ENCODE measurements at places on chromosomes 1 and 21.

GRCh38 chr1:39646232-39647081, 7.0 kb upstream of the HEYL start:
- no peak for DNase-seq

DNA sequence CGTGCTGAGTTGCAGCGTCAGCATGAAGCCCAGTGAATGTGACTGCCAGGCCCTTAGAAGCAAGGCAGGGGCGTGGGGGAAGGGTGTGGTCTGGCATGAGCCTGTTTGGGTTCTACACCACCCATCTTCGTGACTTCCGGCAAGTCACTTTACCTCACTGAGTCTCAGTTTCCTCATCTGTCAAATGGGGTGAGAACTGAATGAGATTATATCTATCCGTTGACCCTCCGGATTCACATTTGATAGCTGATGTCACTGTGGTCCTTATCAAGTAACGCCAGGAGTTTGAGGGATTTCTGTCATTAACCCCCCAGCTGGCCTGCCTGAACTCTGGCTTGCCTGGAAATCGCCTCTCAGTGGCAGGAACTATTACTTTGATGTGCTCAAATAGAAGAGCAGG, 15.6 kb downstream of the MRPL37 start:
- no peak for DNase-seq

DNA sequence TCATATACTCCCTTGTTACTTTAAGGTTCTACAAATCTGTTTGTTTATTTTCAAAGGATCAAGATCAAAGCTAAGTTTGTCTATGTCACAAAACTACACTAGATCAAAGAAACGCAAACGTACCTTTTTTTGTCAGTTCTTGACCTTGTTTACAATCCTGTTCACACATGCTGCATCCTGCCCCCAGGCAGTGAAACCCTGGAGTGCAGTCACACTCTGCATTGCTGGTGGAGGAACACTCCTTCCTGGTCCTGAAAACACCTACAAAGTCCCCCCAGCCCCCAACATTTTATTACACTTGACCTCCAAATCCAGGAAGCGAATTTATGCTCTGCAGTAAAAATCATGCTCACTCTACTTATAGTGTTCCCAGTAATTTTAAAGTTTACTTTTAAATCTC, 2.6 kb downstream of the TNFRSF9 start:
- DNase-seq = peak; percentile 20

- no peak for DNase-seq
Observed at GRCh38 chr1:3238703-3239278, 169.8 kb downstream of the PRDM16 start.

- no peak for DNase-seq
Observed at GRCh38 chr21:46159841-46160656, 4.7 kb upstream of the FTCD start.

DNA sequence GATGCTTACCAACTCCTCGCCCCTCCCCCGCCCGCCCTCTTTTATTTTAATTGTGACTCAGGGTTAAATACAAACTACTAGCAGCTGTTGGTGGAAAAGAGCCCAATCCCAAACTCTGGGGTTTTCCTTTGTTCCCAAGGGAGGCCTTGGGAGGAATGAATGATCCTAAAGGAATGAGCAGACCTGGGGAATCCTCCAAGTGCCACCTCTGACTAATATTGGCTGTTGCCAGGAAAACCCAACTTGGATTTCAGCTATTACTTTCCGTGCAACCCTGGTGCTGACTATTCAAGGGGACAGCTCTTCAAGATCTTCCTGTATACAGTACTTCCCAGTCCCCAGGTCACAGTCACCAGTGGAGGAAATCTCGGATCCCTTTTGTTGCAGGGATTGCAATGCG, 1.3 kb upstream of the S100A10 start:
- DNase-seq = peak; percentile 100

- DNase-seq = peak; percentile 39
Observed at GRCh38 chr21:39715804-39716397, 29.1 kb upstream of the IGSF5 start.

- no peak for DNase-seq
Observed at GRCh38 chr21:35547946-35548774, 499.1 kb upstream of the RUNX1 start.

DNA sequence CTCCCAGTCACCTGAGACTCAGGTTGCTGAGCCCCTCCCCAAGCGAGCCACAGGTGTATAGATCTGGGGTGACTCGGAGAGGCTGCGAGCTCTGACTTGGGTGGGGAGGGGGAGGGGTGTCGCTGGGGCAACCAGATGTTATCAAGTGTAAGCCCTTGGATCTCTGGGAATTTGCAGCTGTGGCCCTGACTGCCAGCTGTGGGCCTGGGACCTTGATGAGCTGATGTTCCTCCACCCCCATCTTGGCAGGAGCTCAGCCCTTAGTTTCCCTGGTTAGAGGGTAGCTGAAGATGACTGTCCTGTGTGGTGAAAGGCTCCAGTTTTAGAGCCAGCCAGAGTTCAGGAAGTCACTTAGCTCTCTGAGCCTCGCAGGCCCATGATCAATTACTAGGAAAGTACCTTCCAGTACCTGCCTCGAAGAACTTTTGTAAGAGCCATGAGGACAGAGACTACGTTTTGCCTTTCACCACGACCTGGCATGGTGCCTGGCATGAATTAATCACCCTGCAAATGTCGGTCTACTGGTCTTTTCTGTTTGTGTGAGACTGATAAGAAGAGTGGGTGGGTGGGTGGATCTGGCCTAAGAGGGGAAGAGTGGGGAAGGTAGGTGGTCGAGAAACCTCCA, 55.8 kb downstream of the YARS1 start:
- peak; percentile 96 for DNase-seq

DNA sequence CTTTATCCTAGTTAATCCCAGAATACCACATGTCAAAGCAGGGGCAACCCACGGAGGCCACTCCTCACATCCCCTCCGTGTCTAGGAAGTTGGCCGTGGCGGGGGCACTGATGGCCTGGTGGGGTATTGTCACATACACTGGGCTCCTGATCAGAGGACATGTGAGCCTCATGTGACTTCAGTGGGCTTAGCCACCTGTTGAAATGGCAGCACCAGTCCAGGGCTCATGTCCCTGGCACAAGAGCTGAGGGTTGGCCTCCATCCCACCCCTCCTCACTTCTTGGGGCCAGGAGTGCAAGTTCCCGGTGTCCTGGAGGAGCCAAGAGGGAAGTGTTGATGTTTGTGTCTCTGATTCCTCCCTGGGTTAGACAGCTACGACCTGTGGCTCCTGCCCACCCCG, 313.4 kb downstream of the CAMTA1 start:
- no peak for DNase-seq

GRCh38 chr1:163914785-163915413, 593.1 kb downstream of the NUF2 start:
- no peak for DNase-seq

- DNase-seq = no peak
Observed at GRCh38 chr1:184836934-184837895, 82.6 kb upstream of the EDEM3 start.

DNA sequence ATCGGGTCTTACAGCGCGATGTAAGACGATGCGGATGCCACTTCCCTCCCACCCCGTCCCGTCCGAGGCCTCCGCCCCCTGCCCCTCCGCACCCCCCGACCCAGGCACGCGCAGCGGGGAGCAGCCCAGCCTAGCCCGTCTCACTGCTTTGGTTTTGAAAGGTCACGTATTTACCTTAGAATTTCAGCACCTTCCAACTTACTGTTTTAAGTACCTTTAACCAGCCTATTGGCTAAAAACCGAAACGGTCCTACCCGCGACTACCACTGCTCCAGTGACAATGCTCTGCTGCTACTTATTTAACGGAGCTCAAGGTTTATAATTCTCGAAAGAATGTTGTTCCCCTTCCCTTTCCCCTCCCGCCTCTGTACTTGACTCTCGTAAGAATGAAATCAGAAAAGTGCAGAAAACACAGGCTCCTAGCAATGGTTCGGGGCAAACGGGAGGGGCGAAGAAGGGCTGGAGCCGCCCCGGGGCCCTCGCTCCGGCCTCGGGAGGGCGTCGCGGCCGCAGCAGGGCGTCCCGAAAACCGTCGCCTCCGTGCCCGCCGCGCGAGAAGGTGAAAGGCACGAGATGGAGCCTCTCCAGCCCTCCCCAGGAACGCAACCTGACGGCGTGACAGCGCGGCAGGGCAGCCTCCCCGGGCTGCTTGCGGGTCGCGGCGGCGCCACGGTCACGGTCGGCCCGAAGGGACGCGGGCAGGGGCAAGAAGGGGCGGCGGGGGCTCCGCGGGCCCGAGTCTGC, 667 bp downstream of the TMEM50B start:
- peak; percentile 34 for DNase-seq

Measured in MCF 10A (cell line).